Activated CD8-positive, alpha-beta T cell treated with anti-CD3 and anti-CD28 coated beads, Interleukin-2, amount 10 ng/mL, durations not matched to agents 7 days and 5 days (primary cell): ENCODE measurements at places on chromosomes 11 and 22. TPM values are rescaled to one million over a fixed set of nuclear protein-coding genes. Genes with fewer than 3 reads are reported as not detected.

MRGPRX3 gene
- not detected for total RNA-seq

ALDH3B2 gene
- total RNA-seq, result not detected

ART1 gene
- total RNA-seq, result not detected

CHADL gene
- 0.37 TPM for total RNA-seq

LARGE2 gene
- total RNA-seq, result 0.44 TPM

E2F8 gene
- total RNA-seq, result 46.5 TPM

FAM118A gene
- total RNA-seq, result 50.6 TPM

OR4A5 gene
- not detected for total RNA-seq

SCGB1D1 gene
- total RNA-seq, result not detected

FGF3 gene
- not detected for total RNA-seq

ABCG4 gene
- not detected for total RNA-seq

SLC5A12 gene
- total RNA-seq, result not detected

ACCSL gene
- not detected for total RNA-seq

ANKK1 gene
- not detected for total RNA-seq

NAALADL1 gene
- 7.5 TPM for total RNA-seq
